Osteoblast (primary cell): ENCODE measurements at places on chromosomes 7 and 10. TPM values are rescaled to one million over a fixed set of nuclear protein-coding genes. Genes with fewer than 3 reads are reported as not detected.
A peak's percentile ranks its signal among the peaks of the same experiment; 100 is the strongest.

DNA sequence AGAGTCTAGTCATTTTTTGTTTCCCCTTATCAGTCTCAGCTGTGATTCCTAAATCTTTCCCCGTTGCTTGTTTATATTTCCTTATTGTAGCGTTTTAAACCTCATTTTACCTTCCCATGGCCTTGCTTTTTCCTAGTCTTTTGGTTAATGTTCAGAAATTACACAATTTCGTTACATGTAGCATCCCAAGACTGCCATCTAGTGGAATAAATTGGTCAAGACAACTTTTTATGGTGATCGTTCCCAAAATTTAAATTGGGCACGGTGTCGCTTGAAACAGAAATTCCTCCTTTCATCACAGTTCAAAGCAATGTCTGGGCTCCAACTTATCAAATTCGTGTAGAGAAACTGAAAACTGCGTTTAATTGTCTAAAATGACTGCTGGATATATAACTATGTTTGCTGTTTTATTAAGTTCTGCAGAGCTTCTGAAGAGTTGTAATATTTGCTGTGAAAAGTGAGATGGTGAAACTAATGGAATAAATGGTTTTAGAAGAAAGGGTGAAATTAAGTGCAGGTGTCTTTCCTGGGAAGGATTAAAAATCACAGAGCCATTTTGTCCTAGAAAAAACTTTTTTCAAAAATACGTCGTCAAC lies 370.2 kb downstream of the PHF14 start:
- H3K27me3 ChIP-seq: no peaks in the 10 kb centered on the region
- no peak overlapping the region for H3K4me3 ChIP-seq
- no peaks in the 10 kb centered on the region for H3K4me1 ChIP-seq

DNA sequence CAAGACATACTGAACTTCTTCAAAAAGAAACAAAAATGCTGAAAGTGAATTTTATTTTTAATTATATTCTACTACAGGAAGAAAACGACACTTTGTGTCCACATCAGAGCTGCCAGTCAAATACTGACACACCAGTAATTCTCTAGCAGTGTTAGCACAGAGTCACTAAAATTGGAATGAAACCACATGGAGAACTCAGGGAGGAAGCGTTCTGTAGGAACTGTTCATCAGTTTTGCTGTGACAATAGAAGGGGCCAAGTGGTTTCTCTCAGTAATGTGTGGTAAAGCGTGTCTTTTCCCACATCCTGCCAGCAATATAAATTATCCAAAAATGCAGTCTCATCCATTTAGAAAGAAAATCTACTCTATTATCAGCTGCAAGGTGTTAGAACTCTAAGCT lies 683.3 kb downstream of the GRM8 start:
- no peaks in the 10 kb centered on the region for H3K4me1 ChIP-seq
- no peaks in the 10 kb centered on the region for H3K36me3 ChIP-seq
- DNase-seq: no peak
- H3K4me3 ChIP-seq: no peak overlapping the region
- no peaks in the 10 kb centered on the region for H3K27me3 ChIP-seq

DNA sequence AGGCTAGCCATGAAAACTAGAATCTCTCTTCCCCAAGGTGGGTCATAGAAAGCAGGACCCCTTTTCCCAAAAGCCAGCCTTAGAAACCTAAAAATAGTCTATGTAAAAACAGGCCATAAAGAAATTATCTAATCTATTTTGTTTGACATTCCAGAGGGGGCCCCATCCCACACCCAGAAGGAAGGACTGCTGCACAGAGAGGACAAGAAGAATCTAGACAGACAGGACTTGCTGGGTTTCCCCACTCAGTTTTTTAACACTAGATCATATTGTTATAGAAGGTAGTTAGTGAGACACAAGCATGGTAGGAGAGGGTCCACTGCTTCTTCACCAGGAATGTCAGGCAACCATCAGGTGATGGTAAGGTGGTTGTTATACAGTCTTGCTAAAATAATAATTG lies 357.0 kb downstream of the LRRTM3 start:
- no peaks in the 10 kb centered on the region for H3K36me3 ChIP-seq
- DNase-seq: no peak
- no peaks in the 10 kb centered on the region for H3K4me1 ChIP-seq
- no peaks in the 10 kb centered on the region for H3K27me3 ChIP-seq

GRCh38 chr10:35563261-35563891 lies 41.8 kb upstream of the GJD4 start:
- DNase-seq: peak; percentile 68
- H3K27me3 ChIP-seq: no peaks in the 10 kb centered on the region
- peaks cover 23% of the 10 kb centered on the region for H3K4me1 ChIP-seq

GRCh38 chr7:50584386-50584785 lies 19.2 kb upstream of the DDC start:
- H3K4me1 ChIP-seq: no peaks in the 10 kb centered on the region
- H3K27me3 ChIP-seq: no peaks in the 10 kb centered on the region
- no peak overlapping the region for H3K4me3 ChIP-seq
- H3K27ac ChIP-seq: no peak overlapping the region

DNA sequence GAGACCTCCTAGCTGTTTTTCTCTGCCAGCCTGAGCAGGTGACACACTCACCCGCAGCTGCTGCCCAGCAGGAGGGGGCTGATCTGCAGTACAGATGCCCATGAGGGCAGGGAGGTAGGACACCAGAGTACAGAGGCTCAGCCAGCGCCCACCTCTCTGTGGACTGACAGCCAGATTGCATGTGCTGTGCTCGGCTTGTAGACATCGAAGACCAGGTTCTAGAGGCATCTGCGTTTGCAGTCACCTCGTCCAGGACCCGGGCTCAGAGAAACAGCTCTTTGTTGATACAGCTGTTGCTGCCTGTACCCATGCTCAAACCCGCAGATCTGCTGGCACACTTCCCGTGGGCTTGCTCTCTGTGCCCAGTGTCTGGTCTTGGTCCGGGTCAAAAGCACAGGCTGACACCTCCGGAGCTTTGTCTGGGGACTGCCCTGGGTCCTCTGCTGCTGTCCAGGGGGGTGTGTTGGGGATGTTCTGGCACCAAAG lies 224.7 kb downstream of the GLRX3 start:
- H3K36me3 ChIP-seq: no peaks in the 10 kb centered on the region
- H3K27me3 ChIP-seq: no peaks in the 10 kb centered on the region
- peak; percentile 74 for DNase-seq

GRCh38 chr7:1800902-1801301 lies 130.8 kb downstream of the ELFN1 start:
- no peak for DNase-seq
- H3K4me3 ChIP-seq: no peak overlapping the region
- H3K27me3 ChIP-seq: no peaks in the 10 kb centered on the region
- no peaks in the 10 kb centered on the region for H3K4me1 ChIP-seq
- H3K27ac ChIP-seq: no peak overlapping the region

DNA sequence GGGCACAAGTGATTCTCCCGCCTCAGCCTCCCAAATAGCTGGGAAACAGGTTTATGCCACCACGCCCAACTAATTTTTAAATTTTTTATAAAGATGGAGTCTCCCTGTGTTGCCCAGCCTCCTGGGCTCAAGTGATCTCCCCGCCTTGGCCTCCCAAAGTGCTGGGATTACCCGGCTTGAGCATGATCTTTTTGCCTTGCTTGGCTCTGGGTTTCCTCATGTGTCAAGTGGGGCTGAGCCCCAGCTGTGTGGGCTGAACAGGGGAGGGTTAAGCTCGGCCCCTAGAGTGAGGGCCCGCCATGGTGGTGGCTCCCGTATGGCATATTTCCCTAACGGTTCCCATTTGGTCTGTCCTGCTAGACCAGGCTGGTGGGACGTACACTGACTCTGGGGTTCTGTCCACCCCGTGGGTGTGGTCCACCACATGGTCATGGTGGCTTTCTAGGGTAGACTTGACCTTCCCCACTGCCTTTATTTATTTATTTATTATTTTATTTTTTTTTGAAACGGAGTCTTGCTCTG lies 66.3 kb downstream of the LHPP start:
- H3K4me3 ChIP-seq: no peak overlapping the region
- no peaks in the 10 kb centered on the region for H3K27me3 ChIP-seq
- peaks cover 23% of the 10 kb centered on the region for H3K4me1 ChIP-seq
- DNase-seq: no peak
- H3K27ac ChIP-seq: no peak overlapping the region

- H3K27ac ChIP-seq: no peak overlapping the region
- no peak for DNase-seq
- no peak overlapping the region for H3K4me3 ChIP-seq
- no peaks in the 10 kb centered on the region for H3K27me3 ChIP-seq
- no peaks in the 10 kb centered on the region for H3K4me1 ChIP-seq
- no peaks in the 10 kb centered on the region for H3K36me3 ChIP-seq
Measured at GRCh38 chr10:32629910-32630309, 184.0 kb downstream of the CCDC7 start.

DNA sequence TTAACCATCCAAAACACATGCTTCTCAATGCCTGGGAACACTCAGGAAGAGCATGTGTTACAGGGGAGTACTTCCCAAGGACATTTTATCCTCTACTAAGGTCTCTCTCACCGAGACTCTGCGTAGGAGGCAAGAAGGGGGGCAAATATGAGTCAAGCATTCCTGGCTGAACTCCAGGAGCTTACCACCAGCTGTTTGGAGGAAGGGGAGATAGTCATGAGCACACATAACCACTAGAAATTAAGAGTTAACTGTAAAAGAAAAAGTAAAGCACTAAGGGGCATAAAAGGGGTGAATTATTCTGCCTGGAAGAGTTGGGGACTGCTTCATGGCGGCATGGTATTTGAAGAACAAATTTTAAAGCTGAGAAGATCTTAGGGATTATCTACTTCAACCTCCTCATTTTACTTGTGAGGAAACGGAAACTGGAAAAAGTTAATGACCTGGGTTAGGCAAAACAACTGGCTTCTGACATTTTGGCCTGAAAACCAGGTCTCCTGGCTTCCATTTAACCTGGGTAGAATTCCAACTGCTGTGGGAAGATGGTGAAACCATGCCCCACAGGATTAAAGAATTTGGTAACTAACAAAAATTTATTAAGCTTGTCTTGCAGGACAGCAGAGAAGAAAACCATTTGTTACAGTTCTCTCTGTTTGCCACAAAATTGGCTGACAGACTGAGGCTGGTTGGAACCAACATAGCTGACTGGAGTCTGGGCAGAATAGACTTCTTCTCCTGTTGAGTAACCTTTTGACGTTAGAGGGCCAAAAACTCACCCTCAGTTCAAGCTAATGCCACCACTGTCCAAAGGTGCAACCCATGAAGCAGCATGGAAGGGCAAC lies 85.5 kb downstream of the SLC25A13 start:
- H3K27ac ChIP-seq: peak overlapping the region; percentile 13
- peaks cover 18% of the 10 kb centered on the region for H3K4me1 ChIP-seq
- no peaks in the 10 kb centered on the region for H3K27me3 ChIP-seq

- DNase-seq: no peak
- no peaks in the 10 kb centered on the region for H3K36me3 ChIP-seq
- no peak overlapping the region for H3K27ac ChIP-seq
- no peaks in the 10 kb centered on the region for H3K27me3 ChIP-seq
Measured at GRCh38 chr7:154308928-154309327, 256.7 kb downstream of the DPP6 start.

GRCh38 chr10:89428877-89429276 lies 14.5 kb downstream of the IFIT5 start:
- H3K4me1 ChIP-seq: peaks cover 25% of the 10 kb centered on the region
- H3K4me3 ChIP-seq: no peak overlapping the region
- no peaks in the 10 kb centered on the region for H3K36me3 ChIP-seq

GRCh38 chr10:1126461-1126860 lies 70.3 kb downstream of the WDR37 start:
- peaks cover 60% of the 10 kb centered on the region for H3K36me3 ChIP-seq
- DNase-seq: no peak
- no peak overlapping the region for H3K27ac ChIP-seq
- no peaks in the 10 kb centered on the region for H3K4me1 ChIP-seq

- H3K27me3 ChIP-seq: no peaks in the 10 kb centered on the region
- H3K36me3 ChIP-seq: no peaks in the 10 kb centered on the region
- peaks cover 10% of the 10 kb centered on the region for H3K4me1 ChIP-seq
- H3K4me3 ChIP-seq: no peak overlapping the region
- DNase-seq: no peak
Measured at GRCh38 chr7:130410868-130411541, 29.8 kb downstream of the CEP41 start.

DNA sequence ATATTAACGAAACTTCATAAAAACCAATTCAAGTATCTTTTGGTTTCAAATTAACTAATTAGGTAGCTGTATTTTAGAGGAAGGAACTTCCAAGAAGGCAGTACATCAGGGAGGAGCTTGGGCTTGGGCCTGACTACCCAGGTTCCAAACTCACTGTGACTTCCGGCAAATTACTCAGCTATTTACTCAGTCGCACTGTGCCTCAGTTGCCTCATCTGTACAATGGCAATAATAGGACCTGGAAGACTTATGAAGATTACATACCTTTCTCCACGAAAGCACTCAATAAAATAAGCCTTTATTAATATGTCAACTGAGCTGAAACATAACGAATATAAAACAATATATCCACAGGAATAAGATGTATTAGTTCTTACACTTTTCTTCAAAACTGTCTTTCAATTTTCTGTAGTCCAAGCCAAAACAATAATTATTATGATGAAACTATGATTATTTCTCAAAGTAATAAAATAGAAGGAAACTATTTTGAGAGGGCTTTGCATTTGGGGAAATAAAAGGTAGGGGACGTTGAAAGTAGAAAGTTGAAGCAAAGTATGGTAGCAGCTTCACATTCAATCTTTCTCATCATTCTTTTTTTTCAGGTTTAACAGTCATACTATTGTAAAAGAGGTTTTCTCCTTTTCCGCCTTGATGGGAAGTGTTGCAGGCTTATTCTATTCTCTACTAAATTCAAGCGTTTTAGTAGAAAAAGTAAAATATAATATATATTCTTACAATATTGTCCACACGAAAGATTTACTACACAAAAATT lies 10.5 kb upstream of the EBLN1 start:
- H3K27me3 ChIP-seq: no peaks in the 10 kb centered on the region
- H3K27ac ChIP-seq: peak overlapping the region; percentile 88
- peak overlapping the region; percentile 76 for H3K4me3 ChIP-seq
- H3K4me1 ChIP-seq: peaks cover 9% of the 10 kb centered on the region
- no peaks in the 10 kb centered on the region for H3K36me3 ChIP-seq
- no peak for DNase-seq

GRCh38 chr10:66882271-66882670 lies 43.6 kb upstream of the LRRTM3 start:
- H3K36me3 ChIP-seq: no peaks in the 10 kb centered on the region
- no peak overlapping the region for H3K27ac ChIP-seq
- H3K4me1 ChIP-seq: no peaks in the 10 kb centered on the region
- no peak overlapping the region for H3K4me3 ChIP-seq

Gene RGS10
- total RNA-seq: 24.5 and 29.3 TPM in 2 replicates

Gene GSTO2
- 1.8 and 2.2 TPM in 2 replicates for total RNA-seq

Gene MCM10
- total RNA-seq: 1.4 and 2.4 TPM in 2 replicates

Gene CDHR3
- total RNA-seq: 6.5 and 8.3 TPM in 2 replicates

Gene ENTPD7
- total RNA-seq: 33.3 and 35.5 TPM in 2 replicates
